HepG2 (cell line): ENCODE measurements at places on chromosomes 3 and 15.

DNA sequence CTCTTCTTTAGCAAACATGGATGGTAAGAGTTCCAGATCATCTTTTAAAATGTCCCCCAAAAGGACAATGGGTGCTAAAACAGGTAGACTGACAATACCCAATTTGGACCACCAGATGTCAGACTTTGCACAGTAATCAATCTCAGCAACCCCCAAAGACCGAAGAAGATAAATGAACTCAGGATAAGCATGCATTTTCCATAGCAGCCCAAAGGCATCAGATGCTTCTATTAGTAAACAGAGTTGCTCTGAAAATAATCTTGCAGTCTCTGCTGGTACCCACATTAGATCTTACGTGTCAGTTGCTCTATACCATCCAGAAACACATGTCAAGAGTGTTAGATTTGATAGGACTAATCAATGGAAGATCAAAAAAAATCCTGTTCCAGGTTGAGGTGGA, 20.6 kb downstream of the MYH15 start:
- no peaks in the 10 kb centered on the region for H3K36me3 ChIP-seq
- H3K27ac ChIP-seq: no peak overlapping the region
- H3K27me3 ChIP-seq: peaks cover 3% of the 10 kb centered on the region; the same call in 1 of the 3 replicates
- no peak overlapping the region for H3K4me3 ChIP-seq

- peaks cover 34% of the 10 kb centered on the region for H3K27me3 ChIP-seq
- no peaks in the 10 kb centered on the region for H3K36me3 ChIP-seq
- peak; percentile 58 for DNase-seq
- H3K4me1 ChIP-seq: peaks cover 32% of the 10 kb centered on the region; the same call in 1 of the 2 replicates
These were observed 38.4 kb upstream of the CGNL1 start for GRCh38 chr15:57337868-57338411.

GRCh38 chr15:100194996-100195395, 146.8 kb downstream of the ADAMTS17 start:
- no peak for DNase-seq
- H3K27me3 ChIP-seq: peaks cover 1% of the 10 kb centered on the region
- H3K4me1 ChIP-seq: no peaks in the 10 kb centered on the region
- H3K27ac ChIP-seq: no peak overlapping the region

GRCh38 chr3:115162759-115163158, 15.7 kb upstream of the ZBTB20 start:
- no peaks in the 10 kb centered on the region for H3K27me3 ChIP-seq
- no peak overlapping the region for H3K4me3 ChIP-seq

GRCh38 chr15:28974142-28974541, 88.4 kb downstream of the APBA2 start:
- no peaks in the 10 kb centered on the region; the same call in 1 of the 2 replicates for H3K27me3 ChIP-seq
- H3K27ac ChIP-seq: no peak overlapping the region
- no peaks in the 10 kb centered on the region for H3K36me3 ChIP-seq
- H3K4me3 ChIP-seq: no peak overlapping the region
- no peak for DNase-seq

- peak overlapping the region; percentile 61 for H3K27ac ChIP-seq
- DNase-seq: peak; percentile 41
- H3K27me3 ChIP-seq: no peaks in the 10 kb centered on the region
These were observed 37.6 kb downstream of the GBE1 start for GRCh38 chr3:81723732-81724313.

DNA sequence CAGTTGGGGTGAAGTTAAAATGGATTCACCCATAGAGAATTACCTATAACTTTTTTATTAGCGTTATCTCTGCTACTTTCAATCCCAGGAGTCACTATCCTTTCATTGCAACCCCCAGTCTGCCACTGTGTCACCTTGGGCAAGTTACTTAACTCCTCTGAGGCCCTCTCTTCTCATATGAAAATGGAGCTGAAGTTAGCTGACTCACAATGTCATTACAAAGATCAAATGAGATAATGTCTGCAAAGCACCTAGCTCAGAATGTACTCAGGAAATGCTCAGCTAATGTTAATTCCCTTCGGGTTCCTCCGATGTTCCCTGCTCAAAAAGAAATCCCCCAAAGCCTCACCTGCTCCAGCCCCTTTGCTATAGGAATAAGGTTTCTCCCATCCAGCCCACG, 50.0 kb downstream of the TRIM42 start:
- H3K27ac ChIP-seq: peak overlapping the region; percentile 89
- DNase-seq: peak; percentile 56
- peaks cover 51% of the 10 kb centered on the region for H3K4me1 ChIP-seq
- H3K4me3 ChIP-seq: no peak overlapping the region

DNA sequence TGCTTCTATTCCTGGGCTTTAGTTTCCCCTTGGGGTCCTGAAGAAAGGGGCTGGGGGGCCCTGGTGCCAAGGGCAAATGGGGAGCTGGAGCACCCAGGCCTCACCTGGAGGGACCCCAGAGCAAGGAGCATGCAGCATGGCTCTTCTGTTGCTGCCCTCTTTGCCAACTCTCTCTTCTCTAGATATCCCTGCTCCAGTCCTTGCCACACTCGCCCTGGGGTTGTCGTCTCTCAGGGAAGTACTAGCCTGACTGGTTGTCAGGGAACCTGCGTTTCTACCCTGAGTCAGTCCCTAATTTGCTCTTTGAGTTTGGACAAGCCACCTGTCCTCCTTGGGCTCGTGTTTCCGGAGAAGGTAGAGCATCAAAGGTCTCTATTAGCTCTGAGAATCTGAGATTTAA, 63.7 kb upstream of the UBE2Q2 start:
- no peak overlapping the region for H3K4me3 ChIP-seq
- no peak overlapping the region for H3K27ac ChIP-seq
- no peak for DNase-seq
- peaks cover 8% of the 10 kb centered on the region; the same call in 1 of the 3 replicates for H3K27me3 ChIP-seq
- peaks cover 38% of the 10 kb centered on the region for H3K4me1 ChIP-seq

DNA sequence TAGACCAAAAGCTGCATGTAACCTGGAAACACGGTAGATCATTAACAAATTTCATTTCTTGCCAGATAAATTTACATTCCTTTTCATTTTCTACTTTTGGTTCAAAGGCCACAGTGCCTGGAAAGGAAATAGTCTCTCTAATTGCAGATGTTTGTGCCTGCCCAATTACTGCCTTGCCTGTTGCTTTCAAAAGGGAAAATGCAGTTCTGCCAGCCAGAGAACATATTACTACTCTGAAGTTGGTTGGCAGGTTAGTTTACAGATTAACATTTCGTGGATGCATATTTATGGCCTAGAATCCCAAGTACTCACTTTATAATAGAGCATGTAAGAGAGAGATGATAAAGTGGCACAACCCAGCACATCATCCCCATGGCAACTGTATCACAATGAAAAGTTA, 124.3 kb upstream of the LRRC3B start:
- no peaks in the 10 kb centered on the region for H3K27me3 ChIP-seq
- no peak overlapping the region for H3K27ac ChIP-seq
- H3K4me3 ChIP-seq: no peak overlapping the region
- DNase-seq: no peak
- no peaks in the 10 kb centered on the region for H3K4me1 ChIP-seq
- H3K36me3 ChIP-seq: no peaks in the 10 kb centered on the region

DNA sequence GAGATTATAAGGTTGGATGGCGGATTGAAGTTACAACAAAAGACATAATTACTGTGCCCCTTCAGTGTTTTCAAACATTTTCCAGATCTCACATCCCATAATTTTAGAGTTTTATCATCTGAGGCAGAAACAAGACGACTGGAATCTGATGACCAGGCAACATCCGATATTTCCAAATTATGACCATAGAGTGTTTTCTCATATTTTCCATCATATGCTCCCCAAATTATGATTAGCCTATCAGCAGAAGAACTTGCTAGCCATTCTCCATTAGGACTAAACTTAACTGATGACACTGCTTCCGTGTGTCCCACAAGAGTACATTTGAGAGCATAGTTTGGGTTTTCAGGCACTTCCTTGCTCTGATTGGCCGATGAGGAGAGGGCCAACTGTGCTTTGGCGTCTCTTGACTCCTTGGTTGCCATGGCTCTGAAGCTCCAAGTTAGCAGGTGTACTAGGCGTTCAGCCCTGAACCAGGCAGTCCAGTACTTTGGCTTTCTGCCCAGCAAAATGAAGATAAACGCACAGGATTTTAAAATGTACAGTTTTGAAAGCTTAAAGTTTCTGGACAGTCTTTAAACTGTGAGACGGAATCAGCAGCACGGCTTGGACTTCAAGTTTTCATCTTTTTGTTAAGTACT, 638 bp downstream of the WDR5B start:
- peak; percentile 25 for DNase-seq
- peaks cover 33% of the 10 kb centered on the region for H3K4me1 ChIP-seq
- H3K27ac ChIP-seq: peak overlapping the region; percentile 89
- no peaks in the 10 kb centered on the region for H3K27me3 ChIP-seq
